ENCODE measurements at places on chromosomes 1 and 21.

DNA sequence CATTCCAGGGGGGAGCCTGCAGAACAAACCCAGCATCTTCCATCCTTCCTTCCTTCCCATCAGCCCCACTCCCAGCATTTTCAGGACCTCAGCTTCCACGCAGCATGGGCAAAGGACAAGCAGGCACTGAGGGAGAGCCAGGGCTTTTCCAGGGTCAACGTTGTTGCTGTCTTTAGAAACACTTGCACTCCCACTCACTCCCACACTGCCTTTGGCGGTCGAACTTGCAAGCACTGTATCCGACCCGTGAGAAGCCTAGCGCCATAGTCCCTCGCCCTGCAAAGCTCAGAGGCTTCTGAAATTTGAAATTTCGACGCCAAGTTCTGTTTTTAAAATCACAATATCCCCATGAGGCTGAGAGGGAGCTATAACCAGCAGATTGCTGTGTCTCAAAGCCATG lies 47.4 kb downstream of the KCNAB2 start:
- no peak for DNase-seq

- DNase-seq = no peak
Measured at GRCh38 chr1:15056515-15057285, 96.8 kb upstream of the TMEM51 start.

DNA sequence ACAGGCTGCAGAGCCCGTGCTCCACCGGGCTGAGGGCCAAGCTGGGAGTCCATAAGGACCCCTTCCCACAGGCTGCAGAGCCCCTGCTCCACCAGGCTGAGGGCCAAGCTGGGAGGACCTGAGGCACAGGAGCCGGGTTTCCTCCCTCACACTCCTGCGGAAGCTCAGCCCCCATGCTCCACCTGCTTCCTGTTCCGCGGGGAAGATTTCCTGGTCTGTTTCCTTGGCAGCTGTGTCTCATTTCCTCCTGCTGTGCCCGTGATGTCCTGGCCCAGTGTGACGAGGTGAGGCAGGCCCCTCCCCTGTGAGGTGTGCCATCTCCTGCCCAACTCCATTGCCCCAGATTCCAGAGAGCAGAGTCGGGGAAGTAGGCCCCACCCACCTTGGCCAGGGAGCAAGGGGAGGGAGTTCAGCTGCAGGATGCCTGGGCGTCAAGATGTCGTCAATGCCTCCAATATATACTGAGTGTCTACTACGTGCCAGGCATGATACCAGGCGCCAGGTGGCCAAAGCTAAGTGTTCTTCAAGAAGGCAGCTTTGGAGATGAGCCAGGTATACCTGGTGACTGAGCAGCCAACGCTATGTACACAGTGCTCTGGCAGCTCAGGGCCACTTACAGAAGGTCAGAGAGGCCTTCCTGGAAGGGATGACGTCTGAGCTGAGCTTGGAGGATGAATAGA lies 58.8 kb downstream of the NAV1 start:
- DNase-seq = no peak

- no peak for DNase-seq
Measured at GRCh38 chr1:175211656-175212055, 19.1 kb upstream of the KIAA0040 start.

GRCh38 chr1:230702934-230703678 lies 10.8 kb downstream of the AGT start:
- DNase-seq = peak; percentile 49

GRCh38 chr1:24111262-24111995 lies 506 bp downstream of the MYOM3 start:
- DNase-seq = no peak

- DNase-seq = no peak
Measured at GRCh38 chr1:212699625-212700222, at the start of gene BATF3. BATF3 (minus strand) TSS chr1:212699840; CDS start chr1:212699762, 78 bp downstream.

GRCh38 chr1:230335861-230336522 lies 90.1 kb downstream of the PGBD5 start:
- no peak for DNase-seq

DNA sequence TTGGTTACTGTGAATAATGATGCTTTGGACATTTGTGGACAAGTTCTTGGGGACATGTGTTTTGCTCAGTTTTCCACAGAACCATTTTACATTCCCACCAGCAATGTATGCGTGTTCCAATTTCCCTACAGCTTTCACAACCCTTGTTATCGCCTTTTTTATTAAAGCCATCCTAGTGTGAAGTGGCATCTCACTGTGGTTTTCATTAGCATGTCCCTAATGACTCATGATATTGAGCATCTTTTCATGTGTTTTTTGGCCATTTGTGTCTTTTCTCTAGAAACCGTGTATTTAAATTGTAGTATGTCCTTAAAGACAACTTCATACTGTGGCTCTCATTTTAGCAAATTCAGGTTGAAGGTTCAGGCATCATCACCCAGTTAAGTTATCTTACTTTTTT lies 132.1 kb downstream of the TGFBR3 start:
- DNase-seq = no peak

DNA sequence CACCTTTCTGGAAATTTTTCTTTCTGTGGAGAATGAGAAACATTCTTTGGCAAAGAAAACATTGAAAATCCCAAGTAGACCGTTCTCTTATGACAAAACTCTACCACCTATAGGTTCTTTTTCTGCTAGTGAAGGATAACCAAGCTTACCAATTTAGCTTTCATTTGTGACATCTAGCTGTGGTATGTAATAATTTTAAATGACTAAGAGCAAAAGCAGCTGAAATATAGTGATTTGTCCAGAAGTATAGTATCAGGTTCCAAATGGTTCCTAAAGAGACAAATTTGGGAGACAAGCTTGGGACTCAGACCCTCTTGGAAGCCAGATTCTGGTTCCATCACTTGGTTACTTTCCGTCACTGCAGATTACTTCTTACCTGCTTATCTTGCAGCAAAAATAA lies 24.4 kb downstream of the FUBP1 start:
- DNase-seq = no peak

DNA sequence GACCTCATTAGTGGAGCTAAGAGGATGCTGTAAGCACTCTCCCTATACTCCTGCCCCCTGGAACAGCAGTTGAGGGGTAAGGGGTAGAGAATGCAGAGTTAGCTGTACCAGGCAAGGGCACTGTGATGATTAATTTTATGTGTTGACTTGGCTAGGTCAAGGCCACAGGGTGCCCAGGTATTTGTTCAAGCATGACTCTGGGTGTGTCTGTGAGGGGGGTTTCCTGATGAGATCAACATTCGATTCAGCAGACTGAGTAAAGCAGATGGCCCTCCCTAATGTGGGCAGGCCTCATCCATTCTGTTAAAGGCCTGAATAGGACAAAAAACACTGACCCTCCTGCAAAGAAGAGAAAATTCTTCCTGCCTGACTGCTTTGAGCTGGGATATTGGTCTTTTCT lies 110.8 kb downstream of the KCND3 start:
- DNase-seq = no peak

DNA sequence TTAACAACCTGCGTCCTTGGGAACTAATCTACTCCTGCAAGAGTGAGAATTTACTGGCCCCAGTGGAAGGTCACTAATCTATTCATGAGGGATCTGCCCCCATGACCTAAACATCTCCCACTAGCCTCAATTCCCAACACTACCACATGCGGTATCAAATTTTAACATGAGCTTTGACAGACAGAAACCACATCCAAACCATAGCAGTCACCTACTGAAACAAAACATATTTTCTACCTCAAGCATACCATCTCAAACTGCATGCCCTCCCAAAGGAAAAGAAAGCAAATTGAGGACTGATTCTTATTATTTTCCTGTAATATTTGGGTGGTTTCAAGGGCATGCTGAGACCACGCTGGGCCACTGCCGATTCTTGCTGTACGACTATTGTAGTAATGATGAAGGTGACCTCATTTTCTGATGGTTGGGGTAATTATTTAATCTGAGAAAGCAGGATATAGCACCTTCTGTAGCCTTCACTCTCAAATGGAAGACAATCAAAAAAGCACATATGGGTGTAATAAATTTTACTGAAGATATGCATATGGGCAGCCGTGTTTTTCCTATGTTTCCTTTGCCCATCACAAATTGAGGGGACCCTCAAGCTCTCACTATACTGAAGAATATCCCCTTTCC lies 13.2 kb upstream of the GBP5 start:
- no peak for DNase-seq

All from right kidney (tissue), 9 donors.